Right forelimb (tissue), 1 donor: ENCODE measurements at places on chromosomes 2 and 18.
A peak's percentile ranks its signal among the peaks of the same experiment; 100 is the strongest.

- no peak for DNase-seq
Observed at GRCh38 chr18:75728621-75729020, 301.1 kb upstream of the SMIM21 start.

- DNase-seq: no peak
Observed at GRCh38 chr2:45851576-45852304, 200.3 kb downstream of the PRKCE start.

DNA sequence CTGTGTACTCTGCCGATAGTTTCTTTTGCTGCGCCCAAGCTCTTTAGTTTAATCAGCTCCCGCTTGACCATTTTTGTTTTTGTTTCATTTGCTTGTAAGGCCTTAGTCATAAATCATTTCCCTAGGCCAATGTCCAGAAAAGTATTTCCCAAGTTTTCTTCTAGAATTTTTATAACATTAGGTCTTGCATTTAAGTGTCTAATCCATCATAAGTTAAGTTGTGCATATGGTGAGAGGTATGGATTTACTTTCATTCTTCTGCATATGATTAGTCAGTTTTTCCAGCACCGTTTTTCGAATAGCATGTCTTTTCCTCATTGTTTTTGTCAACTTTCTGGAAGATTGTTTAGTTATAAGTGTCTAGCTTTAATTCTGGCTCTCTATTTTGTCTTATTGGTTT is 484.8 kb upstream of the CNTNAP5 start:
- no peak for DNase-seq

- no peak for DNase-seq
Observed at GRCh38 chr2:172415865-172416183, 11.6 kb upstream of the ITGA6 start.

GRCh38 chr2:27728081-27728858 is 43.2 kb upstream of the MRPL33 start:
- no peak for DNase-seq

- no peak for DNase-seq
Observed at GRCh38 chr2:191728750-191729624, 51.1 kb downstream of the NABP1 start.

DNA sequence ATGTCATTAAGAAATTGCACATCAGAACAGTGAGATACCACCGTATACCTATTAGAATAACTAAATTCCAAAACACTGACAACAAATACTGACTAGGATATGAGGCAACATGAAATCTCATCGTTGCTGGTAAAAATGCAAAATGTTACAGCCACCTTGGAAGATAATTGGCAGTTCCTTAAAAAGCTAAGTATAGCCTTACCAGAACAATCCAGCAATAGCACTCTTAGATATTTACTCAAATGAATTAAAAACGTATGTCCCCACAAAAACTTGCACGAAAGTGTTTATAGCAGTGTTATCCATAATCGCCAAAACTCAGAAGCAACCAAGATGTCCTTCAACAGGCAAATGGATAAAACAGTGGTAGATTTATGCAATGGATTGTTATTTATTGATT is 241.7 kb downstream of the EPHA4 start:
- DNase-seq: no peak

GRCh38 chr2:3154700-3155099 is 222.9 kb downstream of the EIPR1 start:
- no peak for DNase-seq

DNA sequence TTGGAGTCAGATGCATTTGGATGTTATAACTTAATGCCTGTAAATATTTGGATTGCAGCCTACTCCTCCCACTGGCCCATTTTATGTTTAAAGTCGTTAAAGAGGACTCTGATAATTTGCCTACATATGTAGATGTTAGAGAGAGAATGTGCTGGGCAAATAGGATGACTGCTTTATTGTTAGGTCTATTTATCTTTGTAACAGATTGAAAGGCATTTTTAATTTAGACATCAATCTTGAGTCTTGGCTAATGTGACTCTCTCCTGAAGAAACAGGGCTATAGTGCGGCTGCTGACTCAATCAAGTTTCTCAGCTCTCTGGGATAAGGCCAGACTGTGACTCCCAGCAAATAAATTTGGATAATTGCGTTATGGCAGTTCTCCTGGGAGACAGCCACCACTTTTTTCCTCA is 1101.4 kb downstream of the CBLN2 start:
- no peak for DNase-seq

DNA sequence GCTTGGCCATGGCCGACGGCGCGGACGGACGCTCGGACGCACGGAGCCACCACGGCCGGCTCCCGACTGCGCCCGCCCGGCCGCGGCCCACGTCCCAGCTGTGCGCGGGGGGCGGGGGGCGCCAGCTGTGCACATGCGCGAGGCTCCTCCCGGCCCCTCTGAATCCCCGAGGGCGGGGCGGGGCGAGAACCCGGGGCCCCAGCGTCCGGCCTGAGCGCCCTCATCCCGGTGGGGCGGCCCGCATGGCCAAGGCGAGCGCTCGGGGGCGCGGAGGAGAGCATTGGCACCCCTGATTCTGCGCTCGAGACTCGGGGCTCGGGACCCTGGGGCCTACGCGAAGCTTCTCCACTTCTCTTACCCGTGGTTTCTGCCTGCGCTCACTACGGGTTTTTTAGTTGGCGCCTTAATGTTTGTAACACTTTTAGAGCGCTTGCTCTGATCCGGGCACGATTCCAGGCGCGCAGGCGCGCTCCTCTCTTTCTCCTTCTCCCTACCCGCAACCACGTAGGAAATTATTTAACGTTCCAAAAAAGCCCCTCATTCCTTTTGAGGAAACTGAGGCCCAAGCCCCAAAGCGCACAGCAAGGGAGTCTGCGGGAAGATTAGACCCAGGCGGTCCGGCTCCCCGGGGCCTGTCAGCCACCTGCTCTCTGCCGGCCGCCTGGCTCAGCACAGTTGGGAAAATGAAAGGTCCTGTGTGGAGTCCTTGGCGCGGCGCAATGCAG is at the start of gene PXDN:
PXDN (minus strand) TSS at position 70 of the 725 bp plus-strand sequence; CDS start at position 10, 60 bp downstream.
- DNase-seq: peak; percentile 90

DNA sequence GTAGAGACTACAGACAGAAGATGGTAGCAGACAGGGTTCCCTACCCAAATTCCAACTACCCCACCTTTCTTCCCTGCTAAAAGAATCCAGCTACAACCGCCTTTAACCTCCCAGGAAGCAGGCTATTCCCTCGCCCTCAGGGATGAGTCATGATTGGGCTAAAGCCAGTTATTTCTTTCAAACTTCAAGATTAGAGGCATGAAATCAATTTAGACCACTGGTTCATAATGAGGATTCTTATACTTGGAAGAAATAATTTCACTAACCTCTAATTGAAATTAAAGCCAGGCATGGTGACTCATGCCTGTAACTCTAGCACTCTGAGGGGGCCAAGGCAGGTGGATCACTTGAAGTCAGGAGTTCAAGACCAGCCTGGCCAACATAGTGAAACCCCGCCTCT is 20.0 kb downstream of the TRIP12 start:
- DNase-seq: no peak

DNA sequence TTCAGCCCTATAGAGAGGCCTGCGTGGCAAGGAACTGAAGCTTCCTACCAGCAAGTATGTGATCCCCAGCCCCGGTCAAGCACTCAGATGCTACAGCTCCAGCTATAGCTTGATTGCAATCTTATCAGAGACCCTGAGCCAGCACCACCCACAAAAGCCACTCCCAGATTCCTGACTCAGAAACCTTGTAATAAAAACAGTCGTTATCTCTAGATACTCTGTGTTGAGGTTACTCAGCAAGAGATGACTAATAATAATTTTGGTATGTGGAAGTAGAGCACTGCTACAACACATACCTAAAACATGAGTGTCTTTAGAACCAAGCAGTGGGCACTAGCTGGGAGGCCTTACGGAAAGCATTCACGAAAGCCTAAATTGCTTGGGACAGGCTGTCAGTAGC is 216.9 kb downstream of the UXS1 start:
- DNase-seq: no peak
